Stimulated activated CD4-positive, alpha-beta T cell treated with anti-CD3 and anti-CD28 coated beads, TNF-alpha, amount 100 ng/mL, for 4 hours (primary cell): ENCODE measurements at places on chromosomes 7 and 10.

DNA sequence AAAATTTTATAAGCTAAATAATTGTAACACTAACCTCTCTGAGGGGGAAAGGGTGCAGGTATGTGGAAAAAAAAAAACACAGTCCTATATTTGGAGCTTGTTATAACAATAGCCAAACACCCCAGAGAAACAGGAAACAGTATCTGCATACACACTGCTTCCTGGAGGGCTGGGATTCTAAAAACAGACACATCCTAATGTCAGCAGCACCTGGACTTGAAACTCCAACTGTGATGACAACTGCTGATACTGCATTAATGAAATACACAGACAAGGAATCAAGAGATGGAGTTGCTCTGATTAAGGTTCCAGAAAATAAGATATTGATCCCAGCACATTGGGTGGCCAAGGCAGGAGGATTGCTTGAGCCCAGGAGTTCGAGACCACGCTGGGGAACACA, 9.3 kb downstream of the DAGLB start:
- DNase-seq, result no peak

DNA sequence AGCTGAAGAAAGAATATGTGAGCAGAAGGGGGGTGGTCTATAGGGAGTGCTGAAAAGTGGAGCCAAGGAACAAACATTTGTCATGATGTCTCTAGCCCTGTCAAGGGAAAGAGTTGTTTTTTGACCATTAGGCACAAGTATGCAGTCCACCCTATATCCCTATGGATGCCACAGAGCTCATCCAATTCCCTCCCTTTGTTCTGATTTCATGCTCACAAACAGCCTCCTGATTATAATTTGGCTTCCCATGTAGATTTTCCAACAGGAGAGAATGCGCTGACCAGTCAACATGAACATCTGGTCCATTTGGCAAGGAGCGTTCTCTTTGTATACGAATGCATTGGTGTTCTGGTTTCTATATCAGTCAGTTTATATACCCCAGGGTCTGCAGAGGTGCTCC, 12.1 kb upstream of the CEP41 start:
- no peak for DNase-seq

- DNase-seq, result no peak
These were observed 9.9 kb downstream of the TAS2R41 start for GRCh38 chr7:143487566-143487965.

- DNase-seq, result peak; percentile 23
These were observed 59.3 kb upstream of the COMTD1 start for GRCh38 chr10:75294866-75295701.

GRCh38 chr7:137818036-137818435, 28.7 kb downstream of the DGKI start:
- no peak for DNase-seq

DNA sequence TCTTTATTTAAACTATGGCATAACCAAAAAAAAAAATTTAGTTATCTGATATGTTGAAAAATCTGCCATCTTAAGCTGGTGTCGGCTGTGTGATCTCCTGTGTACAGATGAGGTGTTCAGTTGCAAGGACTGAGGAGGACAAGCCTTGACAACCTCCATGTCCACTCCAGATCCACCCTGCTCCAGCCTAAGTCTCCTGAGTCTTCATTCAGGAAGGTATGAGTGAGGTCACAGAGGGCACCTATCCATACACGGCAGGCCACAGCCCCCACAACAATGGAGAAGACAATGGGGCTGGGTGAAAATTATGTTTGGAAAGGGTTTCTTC, 16.1 kb downstream of the TARP start:
- DNase-seq, result no peak

DNA sequence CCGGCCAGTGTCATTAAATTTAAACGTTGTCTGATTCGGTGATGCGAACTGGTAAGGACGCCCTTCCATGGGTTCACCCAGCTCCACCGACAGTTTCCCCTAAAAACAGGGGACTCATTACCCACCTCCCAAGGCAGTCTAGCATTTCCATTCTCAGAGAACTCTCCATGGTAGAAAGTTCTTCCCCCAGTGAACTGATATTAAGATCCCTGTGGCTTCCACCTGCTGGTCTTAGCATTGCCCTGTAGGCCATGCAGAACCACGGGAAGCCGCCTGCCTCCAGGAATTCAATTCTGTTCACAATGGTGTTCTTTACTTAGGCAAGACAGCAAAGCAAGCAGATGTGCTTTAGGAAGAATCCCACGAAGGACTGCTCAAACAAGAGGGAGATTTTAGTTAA, 128.9 kb upstream of the NANOS1 start:
- no peak for DNase-seq

GRCh38 chr7:85529831-85530230, 343.0 kb upstream of the SEMA3D start:
- DNase-seq, result no peak
